Uterus (tissue), 4 donors: ENCODE measurements at places on chromosomes 5 and 9. TPM values are rescaled to one million over a fixed set of nuclear protein-coding genes. Genes with fewer than 3 reads are reported as not detected.

- DNase-seq = no peak
Observed at GRCh38 chr5:73352649-73353230, 95.8 kb downstream of the FOXD1 start.

- no peak for DNase-seq
Observed at GRCh38 chr9:37197158-37198038, 77.0 kb downstream of the ZCCHC7 start.

DNA sequence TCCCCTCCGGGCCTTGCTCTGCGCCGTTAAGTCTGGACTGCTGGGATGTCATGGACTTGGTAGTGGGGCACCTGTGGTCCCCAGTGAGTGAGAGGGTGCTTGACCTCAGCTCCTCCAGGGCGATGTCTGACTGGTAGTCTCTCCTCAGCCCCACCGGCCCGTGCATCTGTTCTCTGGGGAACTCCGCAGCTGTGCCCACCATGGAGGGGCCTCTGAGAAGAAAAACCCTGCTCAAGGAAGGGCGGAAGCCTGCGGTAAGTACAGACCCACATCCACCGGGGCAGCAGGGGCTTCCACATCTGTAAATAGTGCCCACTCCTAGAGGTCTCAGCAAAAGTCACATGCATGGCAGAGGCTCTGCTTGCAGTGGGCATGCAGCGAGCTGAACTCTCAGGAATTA is 52.6 kb upstream of the GARNL3 start:
- DNase-seq = no peak

- DNase-seq = no peak
Observed at GRCh38 chr9:134809826-134810225, 70.8 kb upstream of the FCN2 start.

CDKN2B gene
- total RNA-seq = 11.8 TPM

DNA sequence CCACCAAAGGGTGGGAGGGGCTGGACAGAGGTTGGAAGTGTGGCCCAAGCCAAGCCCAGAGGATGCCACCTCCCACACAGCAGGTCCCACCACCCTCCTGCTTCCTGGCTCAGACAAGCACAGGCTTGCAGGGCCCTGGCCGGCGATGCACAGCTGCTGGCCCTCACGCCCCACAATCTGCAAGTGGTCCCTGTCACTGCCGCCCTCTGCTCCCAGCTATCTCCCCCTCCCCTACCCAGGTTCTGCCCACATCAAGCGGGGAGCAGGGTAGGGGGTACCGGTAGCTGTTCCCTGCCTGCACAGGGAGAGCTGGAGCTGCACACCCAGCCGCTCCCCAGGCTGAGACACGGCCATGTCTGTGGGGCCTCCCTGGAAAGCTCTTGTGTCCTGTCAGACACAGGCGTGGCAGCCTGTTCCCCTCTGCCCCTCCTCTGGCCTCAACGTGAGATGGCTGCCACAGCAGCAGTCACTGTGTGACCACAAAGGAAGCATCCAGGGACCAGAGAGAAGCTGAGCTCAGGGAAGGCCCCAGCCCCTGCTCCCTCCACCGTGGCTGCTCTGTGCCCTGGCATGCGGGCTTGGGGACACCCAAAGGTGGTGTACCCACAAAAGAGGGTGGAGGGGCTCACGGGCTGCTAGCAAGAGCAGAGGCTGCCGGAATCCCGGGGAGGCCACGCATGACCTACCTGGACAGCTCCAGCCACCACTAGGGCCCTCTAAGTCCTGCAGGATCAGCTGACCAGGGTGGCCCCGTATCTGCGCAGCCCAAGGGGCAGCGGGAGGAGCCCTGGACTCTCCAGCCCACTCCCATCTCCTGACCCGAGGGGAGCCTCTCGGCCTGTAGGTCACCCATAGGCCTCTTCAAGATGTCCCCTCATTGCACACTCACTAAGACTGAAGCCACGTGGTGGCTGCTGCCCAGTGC is 10.9 kb upstream of the ZDHHC11 start:
- no peak for DNase-seq

PPIP5K2 gene
- 44.1 TPM for total RNA-seq

DNA sequence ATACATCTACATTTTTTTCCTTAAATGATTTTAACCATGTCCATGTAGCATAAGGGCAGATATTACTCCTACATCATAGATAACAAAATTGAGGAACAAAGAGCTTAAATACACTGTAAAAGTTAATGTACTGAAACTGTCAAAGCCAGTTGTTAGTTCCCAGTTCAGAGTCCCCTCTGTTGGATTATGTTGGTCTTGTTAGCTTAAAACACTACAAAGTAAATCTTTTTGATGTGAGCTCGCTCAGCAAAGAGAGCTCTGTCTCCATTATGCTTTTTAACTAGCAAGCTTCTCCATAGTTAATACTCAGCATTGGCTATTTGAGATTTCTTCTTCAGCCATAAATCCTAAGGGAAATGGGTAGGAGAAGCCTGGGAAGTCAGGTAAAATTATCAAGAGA is 149.1 kb downstream of the ADAMTS6 start:
- no peak for DNase-seq

DCAF12 gene
- 31.6 TPM for total RNA-seq

DNA sequence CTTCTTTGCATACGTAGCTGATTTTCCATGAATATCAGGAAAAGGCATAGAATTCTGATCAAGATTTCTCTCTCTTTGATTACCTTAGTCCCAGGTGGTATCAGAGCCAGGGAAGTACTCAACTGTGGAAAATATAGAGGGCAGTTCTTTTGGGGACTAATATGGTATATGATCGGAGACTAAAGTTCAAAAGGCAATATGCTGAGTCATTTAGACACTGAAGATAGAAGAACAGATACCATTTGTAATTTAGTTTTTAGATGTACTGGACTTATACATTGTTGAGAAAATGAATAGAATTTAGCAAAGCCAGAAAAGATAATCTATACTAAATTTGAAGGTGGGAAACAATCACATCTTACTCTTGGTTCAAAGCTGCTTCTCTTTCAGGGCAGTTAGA is 5.1 kb downstream of the PCDHB3 start:
- no peak for DNase-seq

GLRA1 gene
- not detected for total RNA-seq

DNA sequence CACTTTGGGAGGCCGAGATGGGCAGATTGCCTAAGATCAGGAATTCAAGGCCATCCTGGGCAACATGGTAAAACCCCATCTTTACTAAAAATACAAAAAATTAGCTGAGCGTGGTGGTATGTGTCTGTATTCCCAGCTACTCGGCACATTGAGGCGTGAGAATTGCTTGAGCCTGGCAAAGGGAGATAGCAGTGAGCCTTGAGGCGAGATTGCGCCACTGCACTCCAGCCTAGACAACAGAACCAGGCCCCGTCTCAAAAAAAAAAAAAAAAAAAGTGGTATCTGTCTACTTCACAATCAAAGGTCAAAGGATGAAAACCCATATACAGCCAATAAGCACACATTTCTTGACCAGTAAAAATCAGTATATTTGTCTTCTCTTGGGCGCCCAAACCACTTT is 728.5 kb upstream of the ADAMTS16 start:
- DNase-seq = no peak

DNA sequence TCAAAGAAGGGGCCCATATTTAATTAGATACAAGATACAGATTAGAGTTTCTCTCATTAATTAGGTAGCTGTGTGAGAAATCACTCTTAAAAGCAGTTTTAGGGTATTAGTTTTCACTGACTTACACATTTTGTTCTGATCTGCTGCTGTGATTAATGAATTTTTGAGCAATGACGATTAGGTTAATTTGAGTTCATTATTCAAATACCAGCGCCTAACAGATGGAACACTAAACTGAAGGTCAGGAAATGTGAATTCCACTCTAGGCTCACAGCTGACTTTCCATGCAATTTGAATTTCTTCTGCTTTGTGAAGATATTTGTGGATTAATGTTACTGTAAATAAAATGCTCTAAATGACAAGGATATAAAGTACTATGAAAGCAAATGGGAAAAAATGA is 380.6 kb downstream of the ADGRV1 start:
- no peak for DNase-seq

GRCh38 chr5:66818935-66819328 is 222.7 kb downstream of the MAST4 start:
- DNase-seq = no peak

DNA sequence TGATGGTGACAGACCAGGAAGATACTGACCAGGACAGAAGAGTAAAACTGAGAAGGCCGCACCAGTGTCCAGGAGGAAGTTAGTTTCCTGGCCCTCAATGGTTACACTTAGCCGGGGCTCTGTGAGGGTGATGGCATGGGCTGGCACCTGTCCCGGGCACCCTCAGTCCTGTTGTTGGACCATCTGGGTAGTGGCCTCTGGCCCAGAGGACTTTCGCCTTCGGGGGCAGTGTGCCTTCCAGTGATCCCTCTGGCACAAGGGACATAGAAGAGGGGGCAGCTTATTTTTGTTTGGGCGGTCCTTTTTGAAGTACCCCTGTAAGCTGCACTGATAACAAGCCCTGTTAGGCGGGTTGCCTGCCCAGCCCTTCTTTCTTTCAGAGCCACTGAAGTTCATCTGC is 1108.6 kb downstream of the TAF11L14 start:
- no peak for DNase-seq

DNA sequence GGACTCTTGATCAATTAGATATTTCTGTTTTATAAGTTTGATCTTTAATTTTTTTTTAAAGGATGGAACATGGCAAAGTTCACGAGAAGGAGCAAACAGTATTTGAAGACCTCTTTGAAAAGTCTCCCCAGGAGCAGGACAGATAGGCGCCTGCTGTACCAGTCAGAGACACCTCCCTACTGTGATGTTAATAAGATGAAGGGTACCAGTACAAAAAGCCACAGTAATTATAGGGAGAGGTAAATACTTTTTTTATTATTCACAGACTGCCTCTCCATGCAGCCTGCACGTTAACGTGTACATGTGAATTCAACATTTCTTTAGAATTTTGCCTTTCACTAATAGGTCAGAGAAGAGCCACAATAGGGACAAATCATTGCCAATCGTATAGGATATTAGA is 146.5 kb upstream of the CDH6 start:
- no peak for DNase-seq

DNA sequence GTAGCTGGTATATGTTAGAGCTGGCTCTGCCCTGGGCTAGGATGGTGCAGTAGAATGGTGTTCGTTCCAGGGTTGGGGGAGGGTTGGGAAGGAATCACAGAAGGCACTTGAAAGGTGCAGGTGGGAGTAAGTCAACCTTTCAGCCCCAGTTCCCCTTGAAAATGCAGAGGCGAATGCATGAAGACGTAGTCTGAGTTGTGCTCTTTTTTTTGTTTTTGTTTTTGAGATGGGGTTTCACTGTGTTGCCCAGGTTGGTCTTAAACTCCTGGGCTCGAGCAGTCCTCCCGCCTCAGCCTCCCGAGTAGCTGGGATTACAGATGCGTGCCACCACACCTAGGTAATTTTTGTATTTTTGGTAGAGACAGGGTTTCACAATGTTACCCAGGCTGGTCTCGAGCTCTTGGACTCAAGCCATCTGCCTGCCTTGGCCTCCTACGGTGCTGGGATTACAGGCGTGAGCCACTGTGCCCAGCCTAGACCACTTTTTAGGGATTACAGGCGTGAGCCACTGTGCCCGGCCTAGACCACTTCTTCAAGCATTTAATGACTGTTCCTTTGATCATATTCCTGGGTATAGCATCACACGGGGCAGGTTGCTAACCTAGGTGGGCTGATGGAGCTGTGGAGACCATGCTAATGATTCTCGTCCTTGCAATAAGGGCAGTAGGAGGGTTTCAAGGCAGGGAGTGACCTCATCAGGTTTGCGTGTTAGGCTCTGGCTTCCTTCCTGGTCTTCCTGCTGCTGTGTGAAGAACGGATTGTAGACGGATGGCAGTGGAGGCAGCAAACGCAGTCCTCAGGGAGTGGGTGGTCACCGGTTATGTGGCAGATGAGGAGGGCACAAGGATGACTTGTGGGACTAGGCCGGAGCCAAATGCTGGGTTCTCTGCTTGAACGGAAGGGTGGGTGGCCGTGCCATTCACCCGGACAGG is 13.7 kb downstream of the EHMT1 start:
- DNase-seq = no peak

DNA sequence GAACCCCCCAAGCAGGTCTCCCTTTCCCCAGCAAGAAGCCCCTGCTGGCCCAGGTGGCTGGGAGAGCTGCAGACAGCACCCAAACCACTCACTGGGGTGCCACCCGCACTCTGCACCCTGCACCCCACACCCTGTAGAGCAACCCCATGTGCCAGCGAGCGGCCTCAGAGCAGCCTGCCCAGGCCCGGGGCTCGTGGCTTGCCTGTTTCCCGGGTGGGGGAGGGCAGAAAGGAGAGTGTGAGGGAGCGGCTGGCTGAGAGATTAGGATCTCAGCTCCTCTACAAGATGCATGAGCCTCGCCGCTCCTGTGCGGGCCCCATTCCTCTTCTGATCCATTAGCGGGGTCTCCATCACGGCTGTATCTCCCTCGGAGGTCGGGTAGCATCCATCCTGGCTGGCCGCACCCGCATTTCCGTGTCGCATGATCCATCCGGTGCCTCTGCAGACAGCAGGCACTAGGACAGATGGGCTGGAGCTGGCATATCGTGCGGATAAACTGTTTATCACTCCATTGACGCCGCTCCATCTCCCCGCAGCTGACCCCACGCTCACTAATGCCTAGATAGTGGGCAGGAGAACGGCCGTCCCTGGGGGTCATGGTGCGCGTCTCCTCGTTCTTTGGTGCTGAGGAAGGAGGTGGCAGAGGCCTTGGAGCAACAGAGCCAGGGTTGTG is 54.4 kb downstream of the MRPL36 start:
- peak; percentile 5 for DNase-seq

- DNase-seq = no peak
Observed at GRCh38 chr5:134006115-134006514, 1.3 kb upstream of the VDAC1 start.

GRCh38 chr5:115940080-115940810 is 22.0 kb upstream of the LVRN start:
- DNase-seq = no peak

PCDHB16 gene
- 5.5 TPM for total RNA-seq

SPINK7 gene
- total RNA-seq = not detected
